ENCODE measurements at places on chromosomes 4 and X. TPM values are rescaled to one million over a fixed set of nuclear protein-coding genes. Genes with fewer than 3 reads are reported as not detected.

CENPVL1 gene
- total RNA-seq = not detected

TRIM2 gene
- 7.2 TPM for total RNA-seq

ATP1B4 gene
- 2.3 TPM for total RNA-seq

VBP1 gene
- 65.3 TPM for total RNA-seq

SULT1B1 gene
- total RNA-seq = 0.36 TPM

CCDC120 gene
- 0.49 TPM for total RNA-seq

SMIM10L2A gene
- 0.04 TPM for total RNA-seq

PSAPL1 gene
- total RNA-seq = not detected

DAPP1 gene
- 0.98 TPM for total RNA-seq

RELL1 gene
- 13.7 TPM for total RNA-seq

ETDB gene
- not detected for total RNA-seq

STK32B gene
- total RNA-seq = 0.46 TPM

ZCCHC12 gene
- not detected for total RNA-seq

SPANXN2 gene
- not detected for total RNA-seq

TMEM154 gene
- total RNA-seq = 1.2 TPM

TSPAN6 gene
- 5.9 TPM for total RNA-seq

OCIAD2 gene
- 7.7 TPM for total RNA-seq

SPANXB1 gene
- not detected for total RNA-seq

WWC2 gene
- 7.3 TPM for total RNA-seq

FAT4 gene
- 4.1 TPM for total RNA-seq

TMEM128 gene
- total RNA-seq = 5.2 TPM

ITM2A gene
- total RNA-seq = 26.9 TPM

CTSO gene
- 2.9 TPM for total RNA-seq
